Stimulated activated naive CD4-positive, alpha-beta T cell treated with Interleukin-2 at 50 U/mL for 16 hours (primary cell): ENCODE measurements at places on chromosomes 3 and 15.

- DNase-seq = no peak
These were observed 134.6 kb downstream of the CMSS1 start for GRCh38 chr3:99952306-99952705.

DNA sequence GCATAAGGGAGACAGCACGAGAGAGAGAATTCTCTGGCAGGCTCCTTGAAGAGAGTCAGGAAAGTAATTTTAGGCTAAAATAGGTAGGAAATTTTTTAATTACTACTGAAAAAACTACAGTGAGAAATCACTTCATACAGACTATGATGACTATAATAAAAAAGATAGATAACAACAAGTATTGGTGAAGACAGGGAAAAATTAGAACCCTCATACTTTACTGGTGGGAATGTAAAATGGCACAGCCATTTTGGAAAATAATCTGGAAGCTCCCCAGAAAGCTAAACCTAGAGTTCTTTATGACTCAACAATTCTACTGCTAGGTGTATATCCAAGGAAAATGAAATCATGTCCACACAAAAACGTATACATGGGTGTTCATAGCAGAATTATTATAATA, 2.1 kb upstream of the HDC start:
- no peak for DNase-seq

DNA sequence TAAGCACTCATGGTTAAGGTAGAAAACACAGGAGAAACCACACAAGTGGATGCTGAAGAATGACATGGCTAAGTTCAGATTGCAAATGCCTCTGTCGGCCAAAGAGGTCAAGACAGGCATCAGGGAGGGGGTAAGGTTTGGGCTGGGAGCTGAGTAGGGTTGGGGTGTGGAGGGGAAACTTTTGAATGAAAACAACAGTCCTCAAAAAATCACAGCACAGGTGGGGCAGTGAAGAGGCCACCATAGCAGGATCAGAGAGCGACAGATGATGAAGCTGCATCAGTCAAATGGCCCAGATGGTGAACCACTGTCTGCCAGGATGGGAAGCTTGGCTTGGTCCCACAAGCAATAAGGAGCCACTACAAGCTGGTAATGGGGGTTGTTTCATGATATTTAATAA, 74.9 kb downstream of the ADCY5 start:
- no peak for DNase-seq

DNA sequence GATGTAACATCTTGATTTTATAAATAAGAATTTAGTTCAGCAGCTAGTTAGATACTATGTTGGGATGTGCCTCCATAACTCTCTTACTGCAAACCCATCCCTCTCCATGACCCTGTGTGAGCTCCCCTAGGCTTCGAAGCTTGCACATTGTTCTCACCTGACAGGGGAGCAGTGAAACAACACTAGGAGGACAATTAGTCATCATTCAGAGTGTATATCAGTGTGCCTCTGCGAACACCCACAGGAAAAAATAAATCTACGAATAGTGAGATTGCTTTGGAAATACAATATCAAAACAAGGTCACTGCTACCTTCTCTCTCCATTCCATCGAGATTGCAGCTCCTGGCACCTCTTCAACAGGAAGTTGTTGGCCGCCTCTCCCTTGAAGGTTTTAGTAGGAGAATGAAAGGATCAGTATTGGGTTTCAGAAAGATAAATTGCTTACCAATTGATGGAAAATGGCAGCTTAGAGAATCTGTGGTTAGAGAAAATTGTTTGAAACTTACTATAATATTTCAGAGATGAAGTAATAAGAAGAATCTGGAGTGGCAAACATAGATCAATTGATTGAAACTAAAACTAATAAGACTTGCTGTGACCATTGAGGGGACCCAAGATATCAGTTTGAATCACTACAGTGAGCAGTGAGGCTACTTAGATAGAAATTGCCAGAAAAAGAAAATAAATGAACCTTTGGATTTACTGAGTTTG, 103.2 kb downstream of the CHL1 start:
- no peak for DNase-seq

DNA sequence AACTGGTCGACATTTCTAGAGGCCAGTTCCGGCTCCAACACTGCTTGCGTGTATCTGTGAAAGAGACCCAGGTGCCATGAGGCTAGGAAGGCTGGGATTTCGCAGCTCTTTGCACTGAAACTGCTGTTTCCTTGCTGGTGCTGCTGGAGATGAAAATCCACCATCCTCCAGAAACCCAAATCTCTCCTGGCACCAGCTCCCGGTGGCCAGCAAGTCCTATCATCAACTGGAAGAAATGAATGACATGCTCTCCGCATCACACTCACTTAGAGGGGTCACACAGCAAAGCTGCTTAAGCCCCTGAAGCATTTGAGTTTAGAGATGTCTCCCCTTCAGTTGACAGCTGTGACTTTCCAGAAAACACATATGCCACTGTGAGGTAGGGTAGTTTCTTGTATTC, 471.8 kb upstream of the PROK2 start:
- DNase-seq = no peak

DNA sequence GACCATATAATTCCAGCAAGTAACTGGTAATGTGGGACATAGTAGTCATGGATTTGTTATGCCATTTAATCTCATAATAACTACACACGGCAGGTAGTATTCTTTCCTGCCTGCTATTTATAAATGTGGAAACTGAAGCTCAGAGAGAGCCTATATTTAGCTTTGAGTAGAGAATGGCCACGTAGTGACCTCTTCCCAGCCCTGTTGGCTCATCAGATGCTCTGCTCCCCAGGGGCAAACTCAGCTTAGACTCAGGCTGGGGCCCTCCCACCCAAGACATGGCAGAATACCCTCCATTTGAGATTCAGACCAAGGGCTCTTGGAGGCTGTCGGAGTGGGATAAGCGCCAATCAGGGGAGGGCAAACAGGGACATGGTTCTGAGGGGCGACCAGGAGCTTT, 17.3 kb upstream of the HDAC11 start:
- DNase-seq = no peak
